AG04450 (cell line): ENCODE measurements at places on chromosomes 7 and 10. TPM values are rescaled to one million over a fixed set of nuclear protein-coding genes. Genes with fewer than 3 reads are reported as not detected.

PAPOLB gene
- not detected in 2 replicates for polyA plus RNA-seq

SLC13A1 gene
- polyA plus RNA-seq: not detected in 2 replicates

ACSM6 gene
- polyA plus RNA-seq: not detected in 2 replicates

LIPJ gene
- not detected in 2 replicates for polyA plus RNA-seq

BUD31 gene
- 82.3 and 96.8 TPM in 2 replicates for polyA plus RNA-seq

AEBP1 gene
- 18.5 and 30.7 TPM in 2 replicates for polyA plus RNA-seq

ANKRD22 gene
- polyA plus RNA-seq: 0.05 TPM in 1 of 2 replicates, not detected in the other

HYCC1 gene
- 59.4 and 80.3 TPM in 2 replicates for polyA plus RNA-seq

HMX2 gene
- polyA plus RNA-seq: not detected in 2 replicates

CALML5 gene
- polyA plus RNA-seq: not detected in 2 replicates

NACAD gene
- polyA plus RNA-seq: 0.64 and 1.7 TPM in 2 replicates

OPN4 gene
- not detected in 2 replicates for polyA plus RNA-seq

GJC3 gene
- polyA plus RNA-seq: not detected in 2 replicates

POM121L12 gene
- polyA plus RNA-seq: not detected in 2 replicates

LIPN gene
- polyA plus RNA-seq: not detected in 2 replicates

LIPF gene
- not detected in 2 replicates for polyA plus RNA-seq

GRM8 gene
- not detected in 2 replicates for polyA plus RNA-seq

GNGT1 gene
- polyA plus RNA-seq: not detected in 2 replicates

CAV2 gene
- polyA plus RNA-seq: 241 and 265 TPM in 2 replicates

CHST3 gene
- polyA plus RNA-seq: 4.6 and 5.0 TPM in 2 replicates

ZEB1 gene
- polyA plus RNA-seq: 128 and 154 TPM in 2 replicates

TMEM196 gene
- polyA plus RNA-seq: not detected in 2 replicates

NKX2-3 gene
- polyA plus RNA-seq: not detected in 2 replicates

ZNF117 gene
- 9.4 and 12.9 TPM in 2 replicates for polyA plus RNA-seq

TFPI2 gene
- 27.9 and 31.0 TPM in 2 replicates for polyA plus RNA-seq

SYT15 gene
- polyA plus RNA-seq: 0.15 and 0.20 TPM in 2 replicates

PTF1A gene
- polyA plus RNA-seq: not detected in 2 replicates

CFAP70 gene
- 0.16 and 0.24 TPM in 2 replicates for polyA plus RNA-seq

KCNH2 gene
- polyA plus RNA-seq: 1.3 and 2.0 TPM in 2 replicates

HABP2 gene
- polyA plus RNA-seq: not detected in 2 replicates

SFR1 gene
- 2.6 and 3.9 TPM in 2 replicates for polyA plus RNA-seq

OR6B1 gene
- polyA plus RNA-seq: not detected in 2 replicates

MYO1G gene
- not detected in 2 replicates for polyA plus RNA-seq

PDZD7 gene
- polyA plus RNA-seq: 0.27 and 0.60 TPM in 2 replicates

AS3MT gene
- 4.0 and 6.7 TPM in 2 replicates for polyA plus RNA-seq

SUN3 gene
- not detected in 2 replicates for polyA plus RNA-seq

POLR2J2 gene
- 1.9 and 2.0 TPM in 2 replicates for polyA plus RNA-seq

ATOH7 gene
- polyA plus RNA-seq: 0.06 TPM in 1 of 2 replicates, not detected in the other

ITPRID1 gene
- polyA plus RNA-seq: not detected in 2 replicates

TRIL gene
- polyA plus RNA-seq: 0.15 and 0.16 TPM in 2 replicates

CRYGN gene
- polyA plus RNA-seq: not detected in 2 replicates

UCMA gene
- polyA plus RNA-seq: not detected in 2 replicates

EPHA1 gene
- polyA plus RNA-seq: 0.09 TPM in 1 of 2 replicates, not detected in the other

RASSF4 gene
- 11.2 and 13.0 TPM in 2 replicates for polyA plus RNA-seq

SPDYE1 gene
- not detected in 2 replicates for polyA plus RNA-seq

CCDC172 gene
- not detected in 2 replicates for polyA plus RNA-seq

SYNPO2L gene
- 0.02 and 0.05 TPM in 2 replicates for polyA plus RNA-seq

BAMBI gene
- polyA plus RNA-seq: 10.8 and 11.0 TPM in 2 replicates

APBB1IP gene
- polyA plus RNA-seq: 0.02 and 0.04 TPM in 2 replicates

COMTD1 gene
- polyA plus RNA-seq: 2.0 and 2.3 TPM in 2 replicates

MACC1 gene
- polyA plus RNA-seq: 0.06 and 0.07 TPM in 2 replicates

CTBP2 gene
- polyA plus RNA-seq: 52.5 and 64.0 TPM in 2 replicates

PRKG1 gene
- polyA plus RNA-seq: 16.0 and 19.0 TPM in 2 replicates
